ENCODE measurements at places on chromosomes 2 and 18.

GRCh38 chr2:215705771-215706361, 270.0 kb upstream of the FN1 start:
- DNase-seq, result no peak
- H3K27ac ChIP-seq, result no peak overlapping the region
- H3K4me3 ChIP-seq, result no peak overlapping the region
- no peaks in the 10 kb centered on the region for H3K27me3 ChIP-seq
- no peaks in the 10 kb centered on the region for H3K36me3 ChIP-seq

DNA sequence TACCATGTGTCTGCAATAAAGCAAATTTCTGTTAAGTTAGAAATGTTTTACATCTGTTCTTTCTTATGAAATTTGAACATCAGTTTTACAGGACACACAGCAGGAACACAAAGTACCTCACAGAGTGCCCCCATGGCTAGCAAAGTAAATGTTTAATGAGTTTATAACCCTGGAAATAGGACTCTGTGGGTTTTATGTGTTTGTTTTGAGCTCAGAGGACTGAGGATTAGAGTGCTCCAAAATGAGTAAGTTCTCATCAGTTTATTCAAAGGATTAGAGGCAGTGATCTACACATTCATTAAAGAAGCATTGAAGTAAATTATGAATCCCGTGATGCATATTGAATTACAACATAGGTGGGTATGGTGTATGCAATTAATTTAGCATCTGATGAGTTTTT, 281.8 kb downstream of the GULP1 start:
- H3K36me3 ChIP-seq, result no peaks in the 10 kb centered on the region
- no peak overlapping the region for H3K27ac ChIP-seq
- no peak overlapping the region for H3K4me3 ChIP-seq
- DNase-seq, result no peak

- H3K27ac ChIP-seq, result no peak overlapping the region
- no peaks in the 10 kb centered on the region for H3K36me3 ChIP-seq
- H3K4me1 ChIP-seq, result no peaks in the 10 kb centered on the region
- DNase-seq, result no peak
- H3K27me3 ChIP-seq, result no peaks in the 10 kb centered on the region
Measured at GRCh38 chr2:10235909-10236550, 66.7 kb upstream of the HPCAL1 start.

GRCh38 chr18:32386471-32386870, 84.2 kb downstream of the GAREM1 start:
- H3K36me3 ChIP-seq, result no peaks in the 10 kb centered on the region
- no peaks in the 10 kb centered on the region for H3K4me1 ChIP-seq
- no peak for DNase-seq

DNA sequence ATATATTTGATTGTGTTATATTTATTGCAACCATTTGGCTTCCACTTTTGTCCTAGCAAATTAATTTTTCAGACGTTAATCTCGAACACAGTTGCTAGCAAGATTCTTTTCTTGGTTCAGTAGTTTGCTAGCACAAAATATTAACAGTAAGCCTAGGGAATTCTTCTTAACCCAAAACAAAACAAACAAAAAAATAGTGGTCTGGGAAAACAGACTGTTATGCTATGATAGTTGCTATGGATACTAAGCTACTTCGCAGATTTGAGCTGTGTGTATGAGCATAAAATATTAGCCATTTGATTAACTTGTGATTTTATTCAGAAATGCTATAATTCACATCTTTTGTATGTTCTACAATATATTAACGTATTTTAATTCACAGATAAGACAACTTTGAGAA, 541.5 kb upstream of the NETO1 start:
- no peaks in the 10 kb centered on the region for H3K27me3 ChIP-seq
- no peak overlapping the region for H3K4me3 ChIP-seq
- no peak for DNase-seq

- H3K27ac ChIP-seq, result no peak overlapping the region
- H3K4me3 ChIP-seq, result no peak overlapping the region
- DNase-seq, result no peak
Measured at GRCh38 chr18:55879331-55879730, 291.3 kb upstream of the TCF4 start.

- no peaks in the 10 kb centered on the region for H3K27me3 ChIP-seq
- H3K36me3 ChIP-seq, result no peaks in the 10 kb centered on the region
- H3K27ac ChIP-seq, result no peak overlapping the region
- H3K4me3 ChIP-seq, result no peak overlapping the region
Measured at GRCh38 chr18:76982038-76982437, 150.5 kb downstream of the MBP start.

DNA sequence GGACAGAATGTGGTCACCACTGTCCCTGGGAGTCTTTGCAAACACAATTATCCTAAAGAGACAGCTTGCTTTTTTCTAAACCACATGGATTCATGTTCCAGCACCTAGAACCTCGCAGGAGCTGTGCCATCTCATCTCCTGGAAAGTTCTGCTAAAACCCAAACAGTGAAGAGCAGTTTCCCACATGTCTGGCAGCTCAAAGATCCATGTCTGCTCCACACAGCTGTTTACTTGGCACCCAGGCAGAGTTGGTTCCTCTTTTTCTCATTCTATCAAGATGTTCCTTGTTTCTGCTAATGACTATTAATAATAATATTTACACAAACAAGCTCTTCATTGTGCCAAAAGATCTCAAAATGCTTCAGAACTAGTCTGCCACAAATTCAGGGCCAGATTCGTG, 30.1 kb upstream of the PID1 start:
- no peak overlapping the region for H3K27ac ChIP-seq
- DNase-seq, result no peak
- H3K27me3 ChIP-seq, result no peaks in the 10 kb centered on the region
- H3K4me1 ChIP-seq, result no peaks in the 10 kb centered on the region

DNA sequence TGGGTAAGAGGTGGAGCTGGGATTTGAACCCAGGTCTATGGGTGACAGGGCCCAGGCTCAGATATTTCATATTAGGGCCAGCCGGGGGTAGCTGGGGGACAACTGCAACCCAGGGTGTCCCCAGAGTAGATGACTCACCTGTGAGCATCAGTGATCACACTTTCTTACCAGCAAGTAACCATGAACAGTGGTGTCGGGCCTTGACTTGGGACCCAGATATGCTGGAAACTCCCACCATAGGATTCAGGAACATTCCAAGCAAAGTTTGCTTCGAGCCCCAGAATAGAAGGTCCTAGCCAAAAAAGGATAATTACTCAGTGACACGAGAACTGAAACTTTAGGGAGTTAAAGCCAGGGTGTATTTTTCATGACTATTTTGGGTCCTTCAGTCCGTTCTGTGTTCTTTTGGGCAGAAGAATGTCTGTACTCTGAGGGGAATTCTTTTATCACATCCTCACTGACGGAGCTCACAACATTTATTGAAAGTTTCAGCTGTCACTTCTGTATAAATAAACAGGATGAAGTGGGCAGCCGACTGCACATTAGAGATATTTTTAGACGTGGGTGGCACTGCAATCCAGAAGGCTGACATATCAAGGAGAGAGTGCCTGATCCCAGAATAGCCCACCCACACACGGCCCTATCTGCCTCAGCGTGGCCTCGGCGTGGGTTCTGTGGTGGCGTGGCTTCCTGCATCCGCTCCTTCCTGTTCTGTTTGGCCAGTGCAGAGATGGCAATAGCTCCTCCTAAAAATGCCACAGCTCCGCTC, 45.6 kb downstream of the RAMP1 start:
- no peak overlapping the region for H3K4me3 ChIP-seq
- no peaks in the 10 kb centered on the region for H3K36me3 ChIP-seq
- no peaks in the 10 kb centered on the region for H3K4me1 ChIP-seq
- no peak overlapping the region for H3K27ac ChIP-seq
- H3K27me3 ChIP-seq, result no peaks in the 10 kb centered on the region

DNA sequence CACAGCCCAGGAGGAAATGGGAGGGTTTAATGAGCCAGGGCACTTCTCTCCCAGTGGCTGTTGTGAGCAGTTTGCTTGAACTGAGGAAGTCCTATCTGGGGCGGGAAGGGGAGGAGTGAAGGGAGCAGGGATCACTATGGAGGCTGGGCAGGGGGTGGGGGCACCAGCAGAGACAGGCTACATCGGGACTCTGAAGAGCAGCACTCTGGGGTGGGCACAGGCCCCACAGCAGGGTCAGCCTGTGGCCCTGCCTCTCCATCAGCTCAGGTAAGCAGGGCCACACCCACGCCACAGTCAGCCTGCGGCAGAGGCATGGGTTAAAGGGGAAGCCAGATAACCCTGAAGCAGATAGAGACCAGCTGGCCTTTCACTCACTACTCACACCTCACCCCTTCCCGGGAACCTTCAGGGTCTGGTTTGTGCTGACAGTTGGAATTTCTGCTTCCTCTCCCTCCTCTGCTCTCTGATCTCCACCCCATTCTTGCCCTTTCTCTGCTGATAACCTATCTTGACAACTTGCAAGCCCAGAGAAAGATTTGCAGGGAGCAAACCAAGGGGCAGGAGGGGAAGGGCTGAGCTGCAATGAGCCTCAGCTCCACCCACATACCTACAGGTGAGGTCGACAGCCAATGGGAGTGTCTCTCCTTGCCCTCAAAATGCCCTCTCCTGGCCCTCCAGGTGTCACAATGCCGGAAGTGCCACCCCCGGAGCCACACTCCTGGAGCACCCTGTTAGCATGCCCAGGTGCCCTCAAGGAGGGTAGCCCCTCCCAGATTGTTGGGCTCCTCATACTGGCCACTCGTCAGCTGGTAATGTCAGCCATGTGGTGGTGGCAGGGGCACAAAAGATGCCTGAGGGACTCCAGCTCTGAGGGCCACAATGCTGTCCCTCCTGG, 3.7 kb downstream of the SIGLEC15 start:
- H3K4me3 ChIP-seq, result no peak overlapping the region
- DNase-seq, result no peak
- no peak overlapping the region for H3K27ac ChIP-seq

DNA sequence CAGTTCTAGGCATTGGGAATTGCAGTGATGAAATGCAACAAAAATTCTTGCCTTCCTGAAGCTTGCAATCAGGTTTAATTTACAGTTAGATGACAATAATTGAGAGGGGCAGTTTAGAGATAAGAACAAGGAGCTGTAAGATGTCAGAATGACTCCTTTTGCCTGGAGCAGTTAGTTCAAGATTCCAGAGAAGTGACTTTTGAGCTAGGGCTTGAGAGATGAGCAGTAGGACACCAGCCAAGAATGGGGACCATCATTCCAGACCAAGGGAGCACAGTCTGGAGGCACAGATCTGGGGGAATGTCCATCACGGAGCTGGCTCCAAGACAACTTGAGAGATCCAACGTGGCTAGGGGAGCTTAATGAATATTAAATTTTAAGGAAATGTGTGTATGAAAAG, 26.8 kb downstream of the CACNB4 start:
- H3K4me1 ChIP-seq, result no peaks in the 10 kb centered on the region
- H3K27me3 ChIP-seq, result no peaks in the 10 kb centered on the region
- DNase-seq, result no peak
- no peak overlapping the region for H3K4me3 ChIP-seq

GRCh38 chr2:187552828-187553681, 1.2 kb downstream of the TFPI start:
- no peaks in the 10 kb centered on the region for H3K27me3 ChIP-seq
- DNase-seq, result no peak
- H3K4me3 ChIP-seq, result peak overlapping the region; percentile 83

- H3K4me1 ChIP-seq, result no peaks in the 10 kb centered on the region
- H3K4me3 ChIP-seq, result no peak overlapping the region
- no peaks in the 10 kb centered on the region for H3K27me3 ChIP-seq
- no peak overlapping the region for H3K27ac ChIP-seq
- DNase-seq, result no peak
Measured at GRCh38 chr2:147715807-147716206, 129.0 kb upstream of the ACVR2A start.

DNA sequence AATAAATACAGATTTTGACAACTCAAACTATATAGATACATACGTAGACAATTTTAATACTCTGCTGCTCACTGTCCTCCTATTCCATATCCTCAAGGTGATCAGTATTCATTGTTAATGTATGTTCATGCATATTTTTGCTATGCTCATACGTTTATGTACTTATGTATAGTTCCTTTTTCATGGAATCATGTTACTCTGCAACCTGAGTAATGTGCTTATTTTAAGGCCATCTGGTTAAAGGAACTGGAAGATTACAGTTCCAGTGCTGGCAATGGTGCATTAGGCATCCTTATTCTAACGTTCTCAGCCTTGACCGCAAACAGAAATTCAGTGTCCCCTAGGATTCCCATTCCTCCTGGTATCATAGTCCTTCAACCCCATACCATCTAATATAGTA, 385.0 kb upstream of the TNP1 start:
- H3K27ac ChIP-seq, result no peak overlapping the region
- no peak for DNase-seq
- H3K4me3 ChIP-seq, result no peak overlapping the region
- no peaks in the 10 kb centered on the region for H3K36me3 ChIP-seq
- H3K27me3 ChIP-seq, result no peaks in the 10 kb centered on the region
- H3K4me1 ChIP-seq, result no peaks in the 10 kb centered on the region

DNA sequence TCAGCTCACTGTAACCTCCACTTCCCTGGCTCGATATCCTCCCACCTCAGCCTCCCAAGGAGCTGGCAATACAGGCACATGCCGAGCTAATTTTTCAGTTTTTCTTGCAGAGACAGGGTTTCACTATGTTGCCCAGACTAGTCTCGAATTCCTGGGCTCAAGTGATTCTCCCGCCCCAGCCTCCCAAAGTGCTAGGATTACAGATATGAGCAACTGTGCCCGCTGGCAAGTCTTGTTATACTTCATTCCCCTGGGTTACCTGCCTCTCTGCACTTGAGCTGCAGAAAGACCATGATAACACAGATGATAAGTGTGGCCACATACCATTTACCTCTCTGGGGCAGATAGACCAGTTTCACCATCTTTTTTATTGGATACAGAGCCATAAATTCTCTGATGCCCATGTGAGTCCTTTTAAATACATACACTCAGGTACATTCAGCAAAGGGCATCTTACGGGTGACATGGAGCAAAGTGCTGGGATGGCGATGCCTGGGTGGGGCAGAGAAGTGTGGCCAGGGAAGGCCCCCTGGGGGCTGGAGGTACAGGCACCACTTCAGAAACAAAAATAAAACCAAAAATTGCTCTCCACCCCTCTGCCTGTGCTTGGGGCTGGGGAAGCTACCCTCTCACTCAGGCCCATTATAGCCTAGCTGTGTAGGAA, 20.4 kb downstream of the CCT7 start:
- H3K27ac ChIP-seq, result no peak overlapping the region
- H3K4me3 ChIP-seq, result no peak overlapping the region
- DNase-seq, result no peak
- no peaks in the 10 kb centered on the region for H3K4me1 ChIP-seq
- no peaks in the 10 kb centered on the region for H3K27me3 ChIP-seq
- H3K36me3 ChIP-seq, result peaks cover 9% of the 10 kb centered on the region

GRCh38 chr2:237731663-237732062, 66.9 kb upstream of the RBM44 start:
- no peaks in the 10 kb centered on the region for H3K27me3 ChIP-seq
- peaks cover 68% of the 10 kb centered on the region for H3K4me1 ChIP-seq
- H3K4me3 ChIP-seq, result peak overlapping the region; percentile 42
- peak overlapping the region; percentile 90 for H3K27ac ChIP-seq
- no peak for DNase-seq

GRCh38 chr2:242075168-242075567, 205.6 kb downstream of the RTP5 start:
- H3K27me3 ChIP-seq, result no peaks in the 10 kb centered on the region
- H3K27ac ChIP-seq, result no peak overlapping the region
- no peak for DNase-seq
- H3K4me1 ChIP-seq, result no peaks in the 10 kb centered on the region
- no peaks in the 10 kb centered on the region for H3K36me3 ChIP-seq

- H3K4me1 ChIP-seq, result peaks cover 10% of the 10 kb centered on the region
- DNase-seq, result no peak
- H3K4me3 ChIP-seq, result no peak overlapping the region
- H3K27me3 ChIP-seq, result no peaks in the 10 kb centered on the region
- H3K27ac ChIP-seq, result no peak overlapping the region
Measured at GRCh38 chr2:61857224-61857623, 3.4 kb upstream of the FAM161A start.

Data from Panc1 (cell line).